CD4-positive, alpha-beta T cell treated with Interleukin-17A for 1 hour (primary cell): ENCODE measurements at places on chromosomes 3 and 15.

DNA sequence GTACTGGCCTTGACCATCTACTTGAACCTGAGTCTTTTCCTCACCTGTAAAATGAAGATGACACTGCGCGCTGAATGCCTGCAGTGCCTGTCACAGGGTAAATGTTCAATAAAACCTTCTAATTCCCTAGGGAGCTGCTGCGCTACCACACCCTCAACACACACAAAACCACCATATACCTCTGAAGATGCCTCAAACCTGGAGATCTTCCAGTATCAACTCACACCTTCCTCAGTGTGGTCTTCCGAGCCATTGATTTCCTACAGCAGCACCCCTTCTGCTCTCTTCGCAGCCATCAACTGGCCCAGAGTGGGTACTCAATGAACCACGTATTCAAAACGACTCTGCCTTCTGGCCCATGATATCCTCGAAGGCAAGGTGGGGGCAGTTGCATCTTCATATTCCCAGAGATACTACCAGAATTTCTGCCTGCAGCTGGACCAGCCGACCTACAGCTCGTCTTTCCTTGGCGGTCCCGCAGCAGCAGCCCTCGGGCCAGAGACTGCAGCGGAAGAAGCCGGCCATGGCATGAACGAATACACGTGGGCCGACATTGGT is 695 bp downstream of the RPL32 start:
- DNase-seq, result no peak

- DNase-seq, result peak; percentile 5
Measured at GRCh38 chr3:172194702-172195406, 155.5 kb downstream of the FNDC3B start.

DNA sequence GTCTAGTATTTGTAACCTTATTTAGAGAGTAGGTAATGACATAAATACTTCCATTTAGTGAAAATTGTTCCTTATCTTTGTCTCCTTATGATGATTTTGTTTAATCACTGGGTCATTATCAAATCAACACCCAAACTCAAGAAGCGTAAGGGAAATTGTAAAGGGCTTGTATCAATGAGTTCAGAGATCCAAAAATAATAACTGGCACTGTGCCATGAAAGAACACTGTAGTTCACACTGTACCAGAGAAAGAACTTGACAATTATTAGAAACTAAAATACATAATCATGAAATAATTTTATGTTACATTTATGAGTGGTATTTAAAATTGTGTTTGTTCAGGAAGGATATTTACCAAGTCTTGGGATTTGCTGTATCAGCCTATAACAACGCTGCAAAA is 895.4 kb downstream of the FHIT start:
- no peak for DNase-seq

GRCh38 chr3:37444696-37445095 is 270.3 kb upstream of the LRRFIP2 start:
- DNase-seq, result no peak

DNA sequence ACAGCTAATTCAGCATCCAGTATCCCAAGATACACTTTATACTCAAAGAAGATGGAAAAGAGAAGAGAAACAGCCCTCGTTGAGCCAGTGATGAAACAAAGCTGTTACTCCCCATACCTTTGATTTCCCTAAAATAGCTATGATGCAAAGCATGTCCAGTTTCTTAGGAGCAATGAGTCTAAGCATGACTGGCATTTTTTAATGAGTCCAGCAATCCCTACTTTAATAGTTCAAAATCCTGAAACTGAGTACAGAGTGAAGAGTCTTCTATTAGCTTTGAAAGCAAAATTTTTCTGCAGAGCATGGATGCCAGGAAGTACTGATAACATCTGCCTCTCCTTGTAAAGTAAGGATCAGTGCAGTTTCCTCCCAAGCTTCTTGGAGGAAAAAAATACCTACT is 302.7 kb downstream of the IL5RA start:
- DNase-seq, result no peak

DNA sequence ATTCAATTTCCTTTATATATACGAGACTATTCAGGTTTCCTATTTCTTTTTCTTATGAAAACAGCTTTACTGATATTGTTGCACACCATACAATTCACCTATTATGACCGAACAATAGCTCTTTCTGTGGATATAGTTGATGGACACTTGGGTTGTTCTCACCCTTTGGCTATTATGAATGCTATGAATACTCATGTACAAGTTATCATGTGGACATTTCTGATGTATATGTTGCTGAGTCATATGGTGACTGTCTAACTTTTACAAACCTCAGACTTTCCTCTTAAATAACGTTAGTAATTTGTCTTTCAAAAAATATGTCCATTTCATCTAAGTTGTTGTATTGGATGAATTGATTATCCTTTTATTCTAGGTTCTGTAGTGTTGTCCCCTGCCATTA is 15.7 kb upstream of the USF3 start:
- no peak for DNase-seq

DNA sequence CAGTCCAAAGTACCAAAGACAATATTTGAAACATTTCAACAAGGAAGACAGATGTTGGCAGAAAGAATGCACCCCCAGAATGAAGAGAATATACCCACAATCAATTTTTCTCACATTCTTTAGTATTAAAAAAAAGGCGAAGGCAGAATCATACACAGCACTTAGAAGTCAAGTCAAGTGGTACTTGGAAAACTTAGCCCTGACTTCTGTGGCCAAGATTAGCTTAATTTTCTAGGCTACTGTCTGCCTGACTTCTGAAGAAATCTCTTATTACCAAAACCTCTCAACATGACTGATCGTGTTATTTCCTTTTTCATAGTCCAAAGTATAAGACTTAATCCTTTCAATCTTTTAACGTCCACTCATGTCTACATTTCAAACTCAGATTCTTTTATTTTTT is 60.7 kb downstream of the PBRM1 start:
- DNase-seq, result no peak

GRCh38 chr3:40961104-40961857 is 238.0 kb upstream of the CTNNB1 start:
- DNase-seq, result no peak
